ENCODE measurements at places on chromosomes 2 and 18. TPM values are rescaled to one million over a fixed set of nuclear protein-coding genes. Genes with fewer than 3 reads are reported as not detected.

DNA sequence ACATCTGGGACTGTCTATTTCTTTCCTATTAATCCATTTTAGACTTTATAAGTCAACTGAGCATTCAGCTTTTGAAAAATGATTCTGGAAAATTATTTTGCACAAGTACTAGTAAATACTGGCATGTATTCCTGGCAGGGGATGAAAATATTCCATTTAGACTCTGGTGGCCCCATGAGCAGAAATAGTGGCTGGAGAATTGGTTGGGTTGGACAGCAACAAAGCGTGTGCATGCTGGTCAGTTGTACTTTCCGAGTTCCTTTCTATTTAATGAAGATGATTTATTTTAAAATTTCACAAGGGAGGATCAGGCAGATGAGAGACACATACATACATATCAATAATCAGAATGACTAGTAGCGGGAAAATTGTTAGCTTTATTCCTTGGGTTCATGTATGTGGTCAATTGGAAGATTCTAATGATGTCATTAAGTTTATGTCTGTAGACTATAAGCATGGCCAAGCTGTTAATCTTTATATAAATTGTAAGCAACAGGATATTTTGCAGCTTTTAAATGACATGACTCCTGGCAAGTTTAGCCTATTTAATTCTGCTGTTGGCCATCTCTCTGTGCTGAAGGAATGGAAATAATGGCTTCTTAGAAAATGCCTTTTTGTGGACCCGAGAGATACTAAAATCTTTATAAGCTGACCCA lies 541.6 kb downstream of the SLC4A3 start:
- no peak for DNase-seq

- no peak for DNase-seq
Observed at GRCh38 chr2:19051203-19051831, 307.1 kb downstream of the OSR1 start.

- DNase-seq: no peak
Observed at GRCh38 chr2:183495589-183496267, 371.5 kb downstream of the NUP35 start.

GRCh38 chr18:44231936-44232335 lies 448.8 kb upstream of the SETBP1 start:
- DNase-seq: no peak

DNA sequence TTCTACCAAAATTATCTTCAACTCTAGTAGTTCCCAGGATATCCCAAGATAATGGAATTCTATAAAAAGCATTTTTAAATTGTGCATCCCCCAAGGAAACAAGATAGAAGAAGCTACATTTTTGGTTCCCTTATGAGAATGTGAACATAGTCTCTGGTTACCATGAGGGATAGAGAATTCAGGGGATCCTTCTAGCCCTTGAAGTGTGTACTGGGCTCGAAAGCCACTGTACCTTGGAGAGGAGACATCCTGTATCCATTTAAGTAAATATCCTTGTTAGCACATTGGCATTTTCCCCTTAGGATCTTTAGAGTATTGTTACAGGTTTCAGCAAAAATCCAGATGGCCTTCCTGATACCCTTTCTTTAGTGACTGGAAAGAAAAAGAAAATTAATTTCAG lies 228.5 kb downstream of the RTP5 start:
- no peak for DNase-seq

- no peak for DNase-seq
Observed at GRCh38 chr2:159209341-159210306, 76.9 kb downstream of the WDSUB1 start.

DNA sequence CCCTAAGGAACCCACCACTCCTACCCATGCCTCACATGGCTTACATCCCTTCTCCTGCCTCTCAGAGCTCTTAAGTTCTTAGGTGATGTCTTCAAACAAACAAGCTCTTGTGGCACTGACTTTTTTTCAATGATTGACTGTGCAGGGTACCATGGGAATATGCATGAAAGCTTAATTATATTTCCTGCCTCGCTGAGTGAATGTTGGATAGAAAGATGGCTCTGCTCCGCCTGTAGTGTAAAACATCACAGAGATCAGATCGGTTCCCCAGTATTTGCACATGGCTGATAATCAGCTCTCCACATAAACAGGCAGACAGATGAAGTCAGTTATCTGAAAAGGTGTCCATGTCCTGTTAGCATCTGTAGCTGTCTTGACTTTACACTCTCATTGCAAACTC lies 820.8 kb downstream of the TDRD15 start:
- DNase-seq: no peak

GRCh38 chr18:49305688-49306336 lies 154.6 kb downstream of the DYM start:
- no peak for DNase-seq

- no peak for DNase-seq
Observed at GRCh38 chr2:217610401-217610814, 392.4 kb downstream of the TNS1 start.

GRCh38 chr18:35139517-35139916 lies 98.3 kb downstream of the MAPRE2 start:
- DNase-seq: no peak

GRCh38 chr18:22455425-22456115 lies 37.9 kb upstream of the CTAGE1 start:
- no peak for DNase-seq

The ARHGAP25 gene
- 1.3 TPM for total RNA-seq

The NR4A2 gene
- total RNA-seq: 1.5 TPM

The AFF3 gene
- total RNA-seq: 0.22 TPM

The PJVK gene
- total RNA-seq: 4.0 TPM

The TMEM17 gene
- total RNA-seq: 1.5 TPM
